ENCODE measurements at places on chromosomes 2 and 18.

DNA sequence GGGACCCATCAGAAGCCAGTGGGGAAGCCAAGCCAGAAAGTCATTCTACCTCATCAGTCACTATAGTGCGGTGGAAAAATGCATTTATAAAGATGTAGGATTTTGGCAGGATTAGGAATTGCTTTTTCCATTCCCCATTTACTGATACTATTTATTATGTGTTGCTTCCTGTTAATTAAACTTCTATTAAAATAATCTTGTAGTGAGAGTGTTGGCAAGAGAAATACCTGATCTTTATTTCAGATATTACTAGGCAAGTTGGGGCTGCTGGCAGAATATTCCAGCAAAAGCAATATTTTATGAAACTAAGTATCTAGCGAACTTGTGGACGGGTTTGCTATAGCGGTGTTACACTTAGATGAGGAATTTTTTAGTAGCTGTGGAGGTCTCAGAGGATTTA is 23.9 kb upstream of the CDC42EP3 start:
- no peak for DNase-seq

- no peak for DNase-seq
These were observed 4.7 kb upstream of the CCL20 start for GRCh38 chr2:227808936-227809335.

GRCh38 chr2:182980115-182980514 is 58.1 kb downstream of the NCKAP1 start:
- DNase-seq: peak; percentile 58

- DNase-seq: peak; percentile 55
These were observed 33.5 kb downstream of the PNO1 start for GRCh38 chr2:68190991-68191731.

DNA sequence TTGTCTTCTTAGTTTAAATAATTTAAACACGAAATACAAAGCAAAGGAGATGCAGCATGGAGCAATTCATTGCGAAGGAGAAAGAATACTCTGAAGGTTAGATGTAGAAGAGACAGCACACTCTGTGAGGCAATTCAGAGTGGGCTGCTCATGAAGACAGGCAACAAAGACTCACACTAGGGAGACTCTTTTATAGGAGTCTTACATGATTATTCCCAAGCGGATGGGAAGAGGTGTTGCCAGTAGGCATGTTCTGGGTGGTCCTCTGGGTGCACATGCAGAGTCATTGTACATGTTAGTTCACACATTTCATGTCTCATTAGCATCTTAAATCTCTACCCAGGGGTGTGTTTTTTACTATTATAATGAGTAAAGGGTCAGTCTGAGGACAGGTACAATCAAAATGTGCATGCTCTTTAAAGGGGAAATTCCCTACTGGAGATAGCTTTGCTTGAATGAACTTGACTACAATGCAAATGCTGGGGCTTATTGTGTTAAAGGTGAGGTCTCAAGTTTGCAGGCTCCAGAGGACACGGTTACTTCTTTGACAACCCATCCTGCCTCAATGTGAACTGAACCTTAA is 275.5 kb downstream of the CDH19 start:
- DNase-seq: no peak

DNA sequence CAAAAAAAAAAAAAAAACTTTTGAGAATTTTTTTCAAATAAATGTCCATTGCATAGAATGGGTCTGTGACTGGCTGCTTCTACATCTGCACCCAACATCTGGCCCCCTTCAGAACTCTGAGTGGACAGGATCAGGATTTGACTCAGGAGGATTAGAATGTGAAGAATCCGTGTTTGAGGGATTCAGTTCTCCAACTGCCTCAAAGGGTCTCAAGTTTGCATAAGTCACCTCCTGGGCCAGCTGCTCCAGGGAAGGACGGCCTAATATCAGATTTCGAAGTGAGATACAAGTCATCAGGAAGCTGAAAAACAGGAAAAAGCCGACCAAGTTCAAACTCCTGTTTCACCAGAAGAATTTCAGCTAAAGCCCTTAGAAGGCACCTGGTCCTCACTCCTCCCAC is 10.9 kb downstream of the MAT2A start:
- peak; percentile 28 for DNase-seq

DNA sequence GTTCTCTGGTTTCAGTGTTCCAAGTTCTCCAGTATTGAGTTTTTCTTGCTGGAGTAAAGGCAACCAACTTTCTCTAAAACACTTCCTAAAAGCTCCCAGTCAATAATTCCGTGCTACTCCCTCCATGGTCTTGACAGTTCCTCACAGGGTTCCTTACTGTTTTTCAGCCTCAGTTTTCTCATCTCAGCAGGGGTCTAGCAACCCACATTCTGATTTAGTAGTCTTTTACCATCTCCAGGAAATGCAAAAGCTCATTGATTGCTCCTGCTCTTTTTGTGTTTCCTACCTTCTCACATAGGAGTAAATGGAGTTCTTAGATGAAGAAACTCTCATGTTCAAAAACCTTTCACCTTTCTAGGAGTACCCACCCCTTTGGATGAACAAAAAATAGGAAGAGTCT is 978.8 kb upstream of the POU3F3 start:
- DNase-seq: no peak

GRCh38 chr2:46563186-46563585 is 83.8 kb downstream of the TMEM247 start:
- no peak for DNase-seq

DNA sequence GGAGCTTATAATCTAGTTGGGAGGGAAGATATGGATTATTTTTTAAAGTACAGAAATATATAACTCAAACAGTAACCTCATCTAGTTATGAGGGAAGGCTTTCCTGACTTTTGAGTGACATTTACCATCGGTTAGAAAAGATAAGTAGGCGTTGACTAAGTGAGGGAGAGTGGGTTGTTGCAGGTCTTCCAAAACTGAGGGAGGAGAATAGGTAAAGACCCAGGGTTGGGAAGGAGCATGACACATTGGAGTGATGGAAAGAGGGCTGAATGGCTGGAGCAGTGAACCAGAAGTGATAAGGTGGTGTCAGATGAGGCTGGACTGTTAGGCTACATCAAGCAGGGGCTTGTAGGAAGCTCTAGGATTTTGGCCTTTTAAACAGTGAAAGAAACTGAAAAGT is 10.6 kb upstream of the NUP35 start:
- DNase-seq: no peak

- DNase-seq: peak; percentile 18
These were observed 6.4 kb downstream of the GALNT14 start for GRCh38 chr2:31131871-31132270.

DNA sequence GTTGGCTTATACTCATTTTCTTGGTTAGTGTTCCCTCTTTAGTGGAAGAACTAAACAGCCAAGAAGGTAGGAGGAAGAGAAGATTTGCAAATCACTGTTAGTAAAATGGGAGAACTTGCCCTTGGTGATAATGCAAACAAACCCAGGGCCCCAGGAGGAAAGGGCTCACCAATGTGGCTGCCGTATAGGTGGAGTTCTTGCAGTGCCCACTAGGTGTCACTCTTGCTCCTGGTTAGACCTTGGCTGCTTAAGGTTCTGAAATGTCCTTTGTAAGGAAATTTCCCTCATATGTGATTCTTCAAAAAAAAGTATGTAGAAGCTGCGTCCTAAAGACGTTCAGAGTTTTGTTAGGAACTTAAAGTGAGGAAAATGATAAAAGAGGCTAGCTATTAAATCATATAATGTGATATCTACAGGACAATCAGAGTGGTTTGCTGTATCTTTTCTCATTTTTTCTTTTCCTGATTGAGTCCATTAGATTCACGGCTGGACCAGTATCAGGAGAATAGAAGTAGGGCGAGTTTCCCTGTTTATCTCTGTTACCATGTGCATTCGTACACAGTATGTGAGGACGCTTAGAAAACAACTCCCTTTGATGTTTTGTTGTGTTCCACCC is 48.6 kb downstream of the RPIA start:
- DNase-seq: peak; percentile 70

DNA sequence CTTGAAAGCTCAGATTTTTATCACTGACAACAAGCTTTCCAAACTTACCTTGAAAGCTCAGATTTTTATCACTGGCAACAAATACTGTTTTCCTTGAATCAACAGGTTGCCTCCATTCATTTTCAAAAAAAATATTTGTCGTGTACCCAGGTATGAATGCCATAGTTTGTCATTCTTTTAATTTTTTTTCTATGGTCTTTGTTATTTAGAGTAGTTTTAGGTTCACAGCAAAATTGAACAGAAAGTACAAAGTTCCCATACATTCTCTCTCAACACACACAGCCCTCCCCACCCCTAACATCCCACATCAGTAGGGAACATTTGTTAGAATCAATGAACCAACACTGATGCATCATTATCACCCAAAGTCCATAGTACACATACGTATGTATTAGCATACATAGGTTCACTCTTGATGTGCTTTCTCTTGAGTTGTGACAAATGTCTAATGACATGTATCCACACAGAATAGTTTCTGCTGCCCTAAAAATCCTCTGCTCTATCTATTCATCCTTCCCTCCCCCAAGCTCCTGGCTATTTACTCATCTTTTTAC is 25.9 kb downstream of the WDR33 start:
- no peak for DNase-seq

GRCh38 chr2:203992509-203992908 is 55.9 kb downstream of the ICOS start:
- DNase-seq: no peak

DNA sequence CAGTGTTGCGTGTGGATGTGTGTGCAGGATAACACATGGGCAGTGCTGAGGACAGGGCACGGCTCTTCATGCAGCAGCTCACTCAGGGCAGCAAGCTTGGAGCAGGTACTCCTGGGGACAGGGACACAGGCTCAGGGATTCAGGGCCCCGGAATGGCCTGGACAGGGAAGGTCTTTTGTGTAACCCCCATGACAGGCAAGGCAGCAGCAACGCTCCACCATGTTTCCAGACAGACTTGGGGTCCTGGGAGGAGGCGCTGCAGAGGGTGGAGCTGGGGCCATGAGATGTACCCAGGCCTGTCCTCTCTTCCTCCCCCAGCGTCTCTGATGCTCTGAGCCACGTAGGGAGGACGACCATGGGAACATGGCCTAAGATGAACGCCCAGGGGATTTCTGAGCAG is 58.3 kb downstream of the ADNP2 start:
- no peak for DNase-seq

DNA sequence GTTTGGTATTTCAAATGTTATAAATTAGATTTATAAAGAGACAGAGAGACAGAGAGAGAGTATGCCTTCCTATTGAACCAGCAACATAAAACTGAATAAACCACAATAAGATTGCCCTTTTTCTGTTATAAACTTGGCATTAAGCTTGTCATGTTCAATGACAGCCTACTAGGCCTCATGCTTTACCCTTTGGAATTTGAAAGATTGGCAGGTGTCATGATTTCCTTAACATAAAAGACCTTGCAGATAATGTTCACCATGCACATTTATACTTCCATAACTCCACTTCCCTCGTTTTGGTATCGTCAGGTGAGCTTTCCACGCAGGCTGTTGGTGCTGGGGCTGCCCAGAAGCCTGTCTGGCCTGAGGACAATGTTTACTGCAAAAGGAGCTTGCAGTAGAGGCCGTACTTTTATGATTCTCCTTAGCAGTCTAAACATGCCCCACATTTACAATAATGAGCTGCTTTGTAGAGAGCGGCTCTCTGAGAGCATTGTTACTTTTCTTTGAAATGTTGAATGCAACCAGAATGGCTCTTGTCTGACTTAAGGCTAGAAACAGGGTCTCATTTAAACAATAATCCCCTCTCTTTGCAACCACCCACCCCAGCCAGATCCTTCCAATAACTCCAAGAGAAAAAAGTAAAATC is 379.1 kb upstream of the ATP5MC3 start:
- DNase-seq: no peak

- DNase-seq: peak; percentile 88
These were observed 877.6 kb downstream of the SLC4A3 start for GRCh38 chr2:220504938-220505503.

- DNase-seq: no peak
These were observed 500.2 kb downstream of the EIPR1 start for GRCh38 chr2:2877427-2877826.

GRCh38 chr2:1847846-1848598 is 103.7 kb upstream of the PXDN start:
- peak; percentile 26 for DNase-seq

- DNase-seq: no peak
These were observed 48.7 kb downstream of the CYP26B1 start for GRCh38 chr2:72098935-72099334.

- no peak for DNase-seq
These were observed 62.0 kb upstream of the SIX3 start for GRCh38 chr2:44879269-44880124.

- DNase-seq: no peak
These were observed 1.2 kb downstream of the COA5 start for GRCh38 chr2:98607104-98607503.

- no peak for DNase-seq
These were observed 234.9 kb downstream of the TFCP2L1 start for GRCh38 chr2:121049950-121050585.

DNA sequence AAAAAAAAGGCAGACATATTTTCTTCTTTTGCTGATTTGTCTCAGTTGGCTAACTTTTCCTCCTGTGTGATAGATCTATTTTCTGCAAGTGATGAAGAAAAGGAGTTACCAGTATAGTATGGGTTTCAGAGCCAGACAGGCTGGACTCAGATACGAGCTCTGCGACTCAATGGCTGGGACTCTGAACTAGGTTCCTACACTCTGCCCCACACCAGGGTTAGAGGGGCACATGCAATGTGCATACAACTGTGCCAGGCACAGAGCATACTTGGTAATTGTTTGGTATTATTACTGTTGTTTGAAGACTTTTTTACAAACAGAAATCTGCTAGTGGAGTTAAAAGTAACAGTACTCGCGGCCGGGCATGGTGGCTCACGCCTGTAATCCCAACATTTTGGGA is 21.8 kb downstream of the RNF149 start:
- DNase-seq: no peak

GRCh38 chr2:222912117-222912516 is 51.3 kb downstream of the ACSL3 start:
- no peak for DNase-seq

GRCh38 chr2:205696927-205697441 is 14.7 kb downstream of the NRP2 start:
- peak; percentile 36 for DNase-seq

- DNase-seq: no peak
These were observed 91.6 kb upstream of the SMAD2 start for GRCh38 chr18:48022021-48022420.

GRCh38 chr2:105782646-105783045 is 37.9 kb downstream of the NCK2 start:
- DNase-seq: no peak

DNA sequence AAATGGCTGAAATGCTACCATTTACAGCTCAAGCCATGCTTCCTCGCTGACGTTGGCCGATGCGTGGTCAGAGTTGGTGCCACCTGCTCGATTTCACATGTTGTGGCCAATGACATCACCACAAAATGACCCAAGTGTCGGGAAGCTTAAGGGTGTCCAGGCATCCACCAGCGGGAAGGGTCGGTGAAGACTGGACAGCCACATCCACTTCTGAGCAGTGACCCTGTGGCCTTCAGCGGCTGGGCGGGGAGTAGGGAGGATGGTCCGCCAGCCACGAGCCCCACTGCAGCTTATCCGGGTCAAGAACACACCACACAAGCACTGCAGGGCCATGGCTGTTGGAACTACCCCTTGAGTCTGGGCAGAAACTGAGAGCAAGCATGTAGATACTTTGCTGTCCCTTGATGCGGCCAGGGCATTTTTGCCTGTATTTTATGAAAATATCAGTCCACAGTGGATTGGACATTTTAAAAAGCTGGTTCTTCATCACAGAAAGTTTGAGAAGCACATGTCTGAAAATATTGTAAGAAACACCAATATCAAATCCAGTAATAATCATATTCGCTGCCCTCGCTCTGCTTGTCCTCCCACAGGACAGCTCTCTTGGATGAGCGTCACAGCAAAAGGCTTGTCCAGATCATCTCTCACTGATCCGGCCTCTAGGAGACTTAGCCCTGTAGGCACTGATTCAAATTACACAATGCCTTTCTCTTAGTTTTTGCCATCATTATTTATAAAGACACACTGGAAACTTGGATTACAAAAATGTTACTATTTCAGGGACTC is 174.0 kb downstream of the TWIST2 start:
- no peak for DNase-seq

Data from kidney tubule cell (primary cell).